ENCODE measurements at places on chromosomes 6 and 20.

GRCh38 chr6:12522347-12522746, 194.2 kb upstream of the PHACTR1 start:
- DNase-seq, result no peak

- DNase-seq, result no peak
Observed at GRCh38 chr20:63028461-63028921, 21.7 kb upstream of the BHLHE23 start.

- DNase-seq, result no peak
Observed at GRCh38 chr6:137762168-137763090, 104.6 kb upstream of the TNFAIP3 start.

DNA sequence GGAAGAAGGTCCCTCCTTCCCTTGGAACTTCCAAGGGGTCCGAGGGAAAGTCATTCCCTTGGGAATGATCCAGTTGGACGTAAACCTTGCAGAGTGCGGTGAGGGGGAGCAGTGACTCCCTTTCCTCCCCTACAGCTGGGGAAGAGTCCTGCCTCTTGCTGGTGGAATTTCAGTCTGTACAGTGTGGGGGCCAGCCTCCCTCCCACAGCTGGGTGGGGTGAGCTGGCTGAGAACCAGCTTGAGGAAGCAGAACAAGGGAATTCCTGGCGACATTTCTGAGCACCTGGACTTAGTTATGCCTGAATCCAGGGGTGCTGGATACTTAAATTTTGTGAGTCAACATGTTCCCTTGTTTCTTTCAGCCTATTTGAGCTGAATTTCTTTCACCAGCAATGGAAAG, 152.0 kb downstream of the ANKRD60 start:
- DNase-seq, result no peak

GRCh38 chr20:21520702-21521595, 7.1 kb upstream of the NKX2-2 start:
- DNase-seq, result no peak

DNA sequence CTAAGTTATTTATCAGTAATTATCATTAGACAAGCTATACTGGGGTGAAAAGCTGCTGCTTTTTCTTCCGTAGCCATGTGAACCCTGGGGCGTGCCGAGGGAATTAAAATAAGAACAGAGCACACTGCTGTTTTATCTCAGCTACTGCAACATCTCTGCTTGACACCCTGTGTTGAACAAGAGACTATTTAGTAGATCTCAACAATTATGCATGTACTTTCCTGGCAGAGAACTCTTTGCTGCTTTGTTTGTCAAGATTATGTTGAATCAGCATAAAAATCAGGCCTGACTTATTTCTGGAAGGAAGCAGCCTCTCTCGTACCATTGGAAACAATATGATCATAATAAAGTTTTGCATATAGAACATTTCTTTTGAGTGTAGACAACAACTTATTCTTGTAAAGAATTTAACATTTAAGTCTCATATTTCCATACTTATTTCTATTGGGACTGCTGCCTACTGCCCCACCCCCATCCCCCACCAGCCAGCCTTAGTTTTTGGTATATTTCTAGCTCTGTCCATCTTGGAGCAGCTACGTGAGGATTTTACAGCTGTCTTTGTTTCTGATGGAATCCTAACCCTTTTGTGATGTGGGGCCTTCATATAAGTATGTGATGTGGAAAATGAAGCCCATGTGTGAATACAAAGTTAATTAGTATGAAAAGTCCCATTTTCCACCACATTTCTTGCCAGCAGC, 1011.4 kb downstream of the KIF16B start:
- no peak for DNase-seq

DNA sequence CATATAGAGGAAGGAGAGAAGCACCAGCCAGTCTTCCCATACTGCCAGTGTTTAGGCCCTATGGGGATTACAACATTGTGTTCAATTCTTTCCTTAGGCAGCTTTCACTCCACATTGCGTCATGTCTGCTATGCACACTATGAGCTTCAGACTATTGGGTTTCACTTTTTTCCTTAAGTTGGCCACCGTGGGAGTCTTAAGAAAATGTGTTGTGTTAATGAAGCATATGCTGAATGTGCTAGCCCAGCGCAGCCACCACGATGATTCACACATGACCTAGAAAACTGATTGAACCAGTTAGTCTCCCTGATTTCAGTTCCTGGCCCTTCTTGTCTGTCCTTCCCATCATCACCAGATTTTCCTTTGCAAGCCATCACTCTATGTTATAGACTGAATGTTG, 21.5 kb downstream of the TUBB2B start:
- DNase-seq, result no peak

DNA sequence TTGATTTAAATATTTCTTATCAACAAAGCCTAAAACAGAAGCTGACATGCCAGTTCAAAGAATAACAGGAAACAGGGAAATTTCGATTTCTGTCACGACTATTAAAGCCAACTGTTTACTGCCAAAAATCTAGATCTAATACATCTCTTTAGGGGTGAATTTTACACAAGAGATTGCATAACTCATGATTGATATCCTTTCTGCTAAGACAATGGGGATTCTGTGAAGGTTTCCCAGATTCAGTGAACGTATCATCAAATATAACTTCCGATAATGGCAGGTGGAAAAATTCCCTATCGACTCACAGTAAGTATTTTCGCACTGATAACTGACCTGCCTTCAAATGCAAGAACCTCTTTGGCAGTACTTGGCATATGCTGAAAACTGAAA, 42.9 kb downstream of the NHSL1 start:
- DNase-seq, result no peak

GRCh38 chr20:56537997-56538396, 5.0 kb downstream of the FAM209B start:
- DNase-seq, result no peak

- DNase-seq, result no peak
Observed at GRCh38 chr20:19478320-19478895, 266.0 kb downstream of the SLC24A3 start.

DNA sequence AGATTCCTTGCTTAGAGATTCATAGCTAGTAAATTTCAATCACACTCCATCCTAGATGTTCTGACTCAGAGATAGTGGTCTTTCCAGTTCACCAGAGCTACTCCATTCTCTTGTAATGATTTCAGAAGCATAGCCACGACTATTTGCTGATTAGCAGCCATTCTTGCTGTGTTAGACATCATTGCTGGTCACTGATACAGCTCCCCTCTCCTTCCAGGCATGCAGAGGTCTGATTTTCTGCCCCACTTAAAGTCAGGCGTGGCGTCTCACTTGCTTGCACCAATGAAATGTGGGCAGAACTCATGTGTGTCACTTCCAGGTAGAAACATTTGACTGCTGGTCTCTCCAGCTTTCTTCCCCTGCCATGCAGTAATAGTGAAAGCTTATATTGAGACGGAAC, 168.9 kb upstream of the JARID2 start:
- DNase-seq, result no peak

GRCh38 chr20:40955326-40955725, 73.3 kb upstream of the TOP1 start:
- no peak for DNase-seq

DNA sequence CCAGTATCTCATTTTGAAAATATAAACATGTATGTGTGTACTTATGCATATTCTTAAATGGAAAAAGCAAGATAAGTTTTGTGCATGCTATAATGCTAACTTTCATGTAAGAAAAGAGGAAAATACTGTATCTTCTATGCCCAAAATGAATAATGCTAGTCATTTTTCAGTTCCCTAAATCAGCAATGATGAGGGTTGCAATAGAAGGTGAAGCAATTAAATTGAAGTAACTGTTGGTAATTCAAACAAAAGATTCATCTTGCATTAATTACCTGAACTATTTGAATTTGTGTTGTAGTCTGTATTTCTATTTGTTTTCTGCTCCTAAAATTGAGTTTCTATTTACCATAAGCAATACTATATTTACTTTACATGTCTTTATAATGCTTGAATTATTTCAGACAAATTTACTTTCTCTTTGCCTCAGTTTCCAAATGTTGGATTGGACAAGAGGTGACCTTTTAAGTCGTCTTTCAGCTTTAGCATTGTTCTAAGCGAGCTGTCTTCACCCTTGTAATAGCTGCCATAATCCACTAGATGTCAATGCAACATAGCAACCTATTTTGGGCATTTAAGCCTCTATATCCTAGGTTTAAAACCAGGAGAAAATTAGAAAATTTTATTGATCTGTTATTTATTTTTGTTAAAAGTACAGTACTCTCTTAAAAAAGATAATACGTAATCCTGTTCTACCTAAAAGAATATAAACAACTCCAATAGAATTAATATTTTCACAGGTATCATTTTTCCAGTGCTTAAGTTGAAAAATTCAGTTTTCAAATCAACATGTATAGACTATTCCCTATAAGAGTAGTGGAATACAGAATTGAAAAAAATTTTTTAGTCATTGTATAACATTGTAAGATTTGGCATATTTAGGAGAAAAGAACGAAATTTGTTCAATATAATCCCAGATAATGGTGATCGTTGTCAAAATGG, 52.3 kb upstream of the IFNGR1 start:
- no peak for DNase-seq

GRCh38 chr6:21158873-21159272, 434.7 kb upstream of the SOX4 start:
- no peak for DNase-seq

- DNase-seq, result no peak
Observed at GRCh38 chr6:14811775-14812428, 434.0 kb upstream of the JARID2 start.

DNA sequence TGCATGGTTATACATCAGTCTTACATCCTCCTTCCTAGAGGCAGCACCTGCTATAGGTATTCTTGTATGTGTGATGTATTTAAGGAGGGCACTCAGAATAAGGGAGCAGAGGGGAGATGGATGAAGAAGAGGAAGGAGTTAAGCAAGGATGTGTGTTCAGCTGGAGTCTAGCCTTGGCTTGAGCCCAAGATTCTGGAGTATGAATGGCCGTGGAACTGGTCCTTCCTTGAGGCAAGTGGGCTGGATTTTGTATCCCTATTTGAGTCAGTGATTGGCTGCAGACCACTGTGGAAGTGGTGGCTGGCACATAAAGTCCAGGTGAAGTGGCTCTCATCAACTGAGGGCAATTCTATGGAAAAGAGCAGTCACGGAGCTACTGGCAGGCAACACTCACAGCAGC, 112.0 kb upstream of the RNF24 start:
- DNase-seq, result no peak

GRCh38 chr6:6622501-6622900, 34.0 kb downstream of the LY86 start:
- DNase-seq, result no peak
